ENCODE measurements at places on chromosomes 11 and 22.

- no peak for DNase-seq
Observed at GRCh38 chr11:113464416-113464815, 10.8 kb downstream of the DRD2 start.

GRCh38 chr11:45926001-45926401 is 3.5 kb downstream of the LARGE2 start:
- no peak for DNase-seq

- DNase-seq = no peak
Observed at GRCh38 chr11:125504580-125504979, 8.5 kb upstream of the FEZ1 start.

DNA sequence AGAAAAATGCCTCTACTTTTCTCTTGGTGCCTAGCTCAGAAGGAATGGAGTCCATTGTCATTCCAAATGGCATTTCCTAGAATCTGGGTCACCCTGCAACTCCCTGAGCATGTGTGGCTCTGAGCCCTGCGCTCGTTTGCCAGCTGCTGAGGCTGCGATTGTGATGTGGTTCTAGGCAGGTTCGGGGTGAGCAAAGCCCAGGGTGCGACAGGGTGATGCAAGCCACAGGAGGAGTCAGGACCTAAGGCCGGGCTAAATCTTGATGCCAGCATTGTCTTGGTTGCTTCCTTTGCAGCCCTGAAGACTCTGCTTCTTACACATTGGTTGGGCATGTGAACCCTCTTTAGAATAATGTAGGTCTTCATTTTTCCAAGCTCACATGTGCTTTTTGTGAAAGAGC is 131.0 kb downstream of the MORC2 start:
- no peak for DNase-seq

DNA sequence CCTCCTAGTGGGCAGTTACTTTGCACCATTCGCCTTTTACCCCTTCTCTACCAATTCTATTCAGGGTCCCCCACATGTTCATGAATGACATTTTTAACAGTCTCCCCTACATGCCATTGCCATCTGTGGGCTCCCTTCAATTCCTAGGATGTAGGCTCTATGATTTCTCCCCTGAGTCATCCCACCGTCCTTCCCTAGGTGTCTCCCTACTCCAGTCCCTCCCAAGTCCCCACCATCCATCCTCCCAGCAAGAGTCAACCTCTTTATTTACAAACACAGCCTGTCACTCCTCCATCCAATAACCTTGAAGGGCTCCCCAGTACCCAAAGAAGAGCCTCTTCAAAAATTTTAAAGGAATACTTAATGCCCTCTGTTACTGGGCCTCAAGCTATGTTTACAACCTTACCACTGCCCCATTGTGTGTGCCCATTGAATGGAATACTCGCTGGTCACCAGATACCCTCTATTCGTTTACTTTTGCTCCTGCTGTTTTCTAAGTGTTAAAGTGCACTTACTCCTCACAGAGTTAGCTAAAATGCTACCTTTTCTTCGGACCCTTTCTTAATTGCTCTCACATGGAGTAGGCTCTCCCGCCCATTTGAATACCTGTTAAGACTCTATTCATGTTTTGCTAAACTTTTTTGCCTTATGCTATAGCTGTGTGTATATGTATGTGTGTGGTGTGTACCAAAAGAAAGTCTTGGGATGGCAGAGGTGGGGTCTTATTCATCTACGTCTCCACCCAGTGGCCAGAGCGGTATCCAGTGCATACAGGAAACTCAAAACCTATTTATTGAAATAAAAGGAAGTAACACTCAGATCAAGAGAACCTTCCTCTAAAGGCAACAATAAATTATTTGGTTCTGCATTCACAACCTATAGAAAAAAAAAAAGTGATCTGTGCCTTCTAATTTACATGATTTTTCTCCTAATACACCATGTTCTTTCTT is 235.8 kb upstream of the CCDC90B start:
- peak; percentile 7 for DNase-seq

- DNase-seq = no peak
Observed at GRCh38 chr11:47333526-47333845, 19.0 kb downstream of the MYBPC3 start.

DNA sequence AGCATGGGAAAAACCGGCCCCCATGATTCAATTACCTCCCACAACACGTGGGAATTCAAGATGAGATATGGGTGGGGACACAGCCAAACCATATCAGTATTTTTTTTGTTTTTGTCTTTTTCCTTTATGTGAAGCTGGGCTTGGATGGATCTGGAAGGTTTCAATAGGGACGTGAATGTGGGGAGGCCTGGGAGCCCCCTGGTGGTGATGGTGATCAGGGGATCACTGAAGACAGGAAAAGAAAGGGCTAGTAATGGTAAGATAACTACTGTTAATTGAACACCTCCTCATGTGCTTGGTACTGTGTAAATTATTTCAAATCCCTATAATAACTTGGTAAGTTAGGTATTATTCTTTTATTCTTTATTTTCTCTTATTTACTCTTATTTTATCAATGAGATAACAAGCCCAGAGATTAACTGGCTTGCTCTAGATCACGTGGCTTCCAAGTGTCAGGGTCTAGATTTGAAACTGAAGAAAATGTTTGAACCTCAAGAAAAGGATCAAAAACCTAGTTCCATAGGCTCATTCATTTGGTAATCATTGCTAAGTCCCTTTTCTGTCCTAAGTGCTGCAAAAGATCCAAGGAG is 364.2 kb downstream of the TENM4 start:
- DNase-seq = peak; percentile 38

DNA sequence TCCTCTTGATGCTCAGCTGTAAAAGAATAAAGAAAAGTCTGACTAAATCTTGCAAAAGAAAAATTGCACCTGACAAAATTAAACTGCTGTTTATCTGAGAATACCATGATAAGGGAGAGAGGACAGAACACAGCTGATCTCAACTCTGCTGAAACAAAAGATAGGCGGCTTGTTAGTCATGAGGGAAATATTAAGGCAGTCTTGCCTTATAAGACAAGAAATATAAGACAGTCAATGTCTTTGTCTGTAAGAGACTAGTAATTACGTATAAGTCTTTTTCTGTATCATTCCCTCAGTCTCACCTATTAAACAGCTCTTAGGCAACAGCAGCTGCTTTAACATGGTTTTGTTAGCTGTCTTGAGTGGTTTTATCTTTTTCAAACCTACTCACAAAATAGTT is 296.6 kb downstream of the LUZP2 start:
- no peak for DNase-seq

- DNase-seq = no peak
Observed at GRCh38 chr22:42873356-42873755, 16.3 kb upstream of the ARFGAP3 start.

DNA sequence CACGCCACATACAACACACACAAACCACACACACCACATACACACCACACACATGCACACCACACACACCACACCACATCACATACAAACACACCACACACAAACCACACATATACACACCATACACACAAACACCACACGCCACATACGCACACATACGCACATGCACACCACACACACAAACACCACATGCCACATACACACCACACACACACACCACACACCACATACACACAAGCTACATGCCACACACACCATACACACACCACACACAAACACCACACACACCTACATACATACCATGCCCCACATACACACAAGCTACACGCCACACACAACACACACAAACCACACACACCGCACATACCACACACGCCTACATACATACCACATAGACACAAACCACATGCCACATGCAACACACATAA is 15.7 kb upstream of the TH start:
- no peak for DNase-seq

DNA sequence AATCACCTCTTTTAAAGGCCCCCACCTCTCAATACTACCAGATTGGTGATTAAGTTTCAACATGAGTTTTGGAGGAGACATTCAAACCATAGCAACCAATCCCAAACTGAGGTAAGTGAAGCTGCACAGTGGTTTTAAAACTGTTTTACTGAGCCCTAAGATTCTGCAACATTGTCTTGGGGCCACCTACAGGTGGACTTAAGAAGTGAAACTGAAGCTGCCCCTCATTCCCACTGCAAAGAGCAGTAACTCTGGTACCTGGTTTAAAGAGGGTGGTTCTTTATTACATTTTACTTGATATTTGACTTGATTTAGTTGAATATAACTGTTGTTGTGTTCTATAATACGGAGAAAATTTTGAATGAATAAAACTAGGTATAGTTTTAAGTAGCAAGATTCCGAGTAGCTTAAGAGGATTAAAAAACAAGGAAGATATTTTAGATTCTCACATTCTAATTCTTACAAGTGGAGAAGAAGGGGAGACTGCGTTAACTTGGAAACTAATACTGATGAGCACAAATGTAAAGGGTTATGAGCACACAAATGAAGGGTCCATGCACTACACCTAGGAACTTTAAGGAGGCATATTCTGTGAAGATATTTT is 26.7 kb downstream of the SYT9 start:
- DNase-seq = peak; percentile 24

DNA sequence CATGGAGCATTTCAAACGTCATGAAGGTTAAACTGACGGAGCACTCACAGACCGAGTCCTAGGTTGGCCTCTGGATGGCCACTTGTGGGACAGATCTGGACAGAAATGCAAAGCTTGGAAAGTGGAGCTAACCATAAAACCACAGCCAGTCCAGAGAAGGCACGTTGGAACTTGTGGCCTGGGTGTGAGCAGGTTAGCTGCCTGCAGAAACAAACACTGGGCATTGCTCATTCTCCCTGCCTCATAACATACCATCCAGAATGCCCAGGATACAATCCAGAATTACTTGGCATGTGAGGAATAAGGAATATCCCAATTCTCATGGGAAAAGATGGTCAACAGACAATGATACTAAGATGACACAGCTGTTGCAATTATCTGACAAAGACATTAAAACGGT is 1005.0 kb downstream of the TBC1D22A start:
- DNase-seq = no peak

DNA sequence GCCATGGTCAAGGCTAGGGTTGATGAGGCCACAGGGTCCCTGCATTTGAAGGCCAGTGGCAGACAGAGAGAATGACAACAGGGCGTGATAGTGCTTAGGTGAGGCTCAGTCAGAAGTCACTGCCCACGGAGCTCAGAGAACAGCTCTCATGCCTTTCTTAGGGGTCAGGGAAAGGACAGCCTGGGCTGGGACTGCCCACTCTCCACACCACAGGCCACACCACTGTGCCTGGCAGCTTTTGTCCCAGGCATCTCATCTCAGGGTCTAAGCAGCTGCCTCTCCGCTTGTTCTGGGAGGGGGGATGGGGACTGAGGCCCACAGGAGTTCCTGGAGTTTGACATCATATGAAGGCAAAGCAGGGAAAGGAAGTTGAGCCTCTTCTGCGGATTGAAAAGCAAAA is 150.2 kb upstream of the B3GAT1 start:
- DNase-seq = no peak

GRCh38 chr11:75240311-75241035 is at the start of gene TPBGL:
Gene TPBGL (plus strand): TSS chr11:75240774. CDS start chr11:75241050, 276 bp downstream.
- DNase-seq = peak; percentile 26

DNA sequence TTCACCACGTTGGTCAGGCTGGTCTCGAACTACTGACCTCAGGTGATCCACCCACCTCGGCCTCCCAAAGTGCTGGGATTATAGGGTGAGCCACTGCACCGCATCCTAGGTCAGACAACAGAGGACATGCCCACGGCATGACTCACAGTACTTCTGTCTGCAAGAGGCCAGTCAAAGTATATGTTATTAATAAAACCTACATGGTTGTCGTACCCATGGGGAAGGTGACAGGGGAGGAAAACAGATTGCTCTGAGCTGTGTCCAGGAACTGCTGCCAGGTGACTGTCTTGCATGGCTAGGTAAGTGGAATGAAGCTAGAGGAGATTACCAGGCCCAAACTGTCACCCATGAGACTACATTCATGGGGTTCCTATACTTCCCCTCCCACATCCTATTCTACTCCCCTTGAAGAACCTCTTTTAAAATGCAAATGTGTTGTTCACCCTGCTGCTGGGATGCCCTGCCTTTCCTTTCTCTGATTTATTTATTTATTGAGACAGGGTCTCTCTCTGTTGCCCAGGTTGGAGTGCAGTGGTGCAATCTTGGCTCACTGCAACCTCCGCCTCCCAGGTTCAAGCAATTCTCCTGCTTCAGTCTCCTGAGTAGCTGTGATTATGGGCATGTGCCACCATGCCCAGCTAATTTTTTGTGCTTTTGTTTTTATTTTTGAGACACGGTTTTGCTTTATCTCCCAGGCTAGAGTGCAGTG is 2.0 kb upstream of the NLRX1 start:
- DNase-seq = peak; percentile 70

DNA sequence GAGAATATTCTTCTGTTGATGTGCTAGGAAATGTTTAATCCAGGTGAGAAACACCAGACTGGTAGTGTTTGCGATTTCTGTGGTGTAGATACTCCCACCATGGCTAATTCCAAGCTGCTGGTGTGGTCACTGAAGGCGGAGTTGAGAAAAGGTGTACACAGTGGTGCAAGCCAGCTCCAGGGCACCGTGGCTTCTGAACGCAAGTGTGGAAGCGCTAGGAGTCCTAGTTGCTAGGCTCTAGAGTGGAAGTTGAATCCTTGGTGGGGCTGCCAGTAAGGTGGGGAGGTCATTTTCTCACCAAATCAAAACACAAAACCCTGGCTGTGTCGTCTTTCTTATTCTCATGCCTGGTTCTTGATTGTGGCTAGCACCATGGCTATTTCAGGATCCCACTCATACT is 61.6 kb downstream of the ZBTB16 start:
- DNase-seq = no peak

DNA sequence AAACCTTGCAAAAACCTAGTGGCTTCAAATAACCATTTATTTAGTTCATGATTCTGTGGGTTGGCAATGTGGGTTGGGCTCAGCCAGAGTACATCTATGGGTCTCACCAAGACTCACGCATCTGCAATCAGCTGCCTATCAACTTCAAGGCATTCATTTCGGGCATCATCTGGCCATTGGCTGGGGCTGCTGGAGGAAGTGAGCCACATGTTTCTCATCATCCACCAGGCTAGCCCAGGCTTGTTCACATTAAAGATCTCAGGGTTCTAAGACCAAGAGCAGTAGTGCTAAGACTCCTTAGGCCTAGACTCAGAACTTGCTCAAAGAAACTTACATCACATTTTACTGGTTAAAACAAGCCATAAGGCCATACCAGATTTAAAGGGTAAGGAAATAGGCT is 478.9 kb upstream of the ARHGAP42 start:
- DNase-seq = no peak

DNA sequence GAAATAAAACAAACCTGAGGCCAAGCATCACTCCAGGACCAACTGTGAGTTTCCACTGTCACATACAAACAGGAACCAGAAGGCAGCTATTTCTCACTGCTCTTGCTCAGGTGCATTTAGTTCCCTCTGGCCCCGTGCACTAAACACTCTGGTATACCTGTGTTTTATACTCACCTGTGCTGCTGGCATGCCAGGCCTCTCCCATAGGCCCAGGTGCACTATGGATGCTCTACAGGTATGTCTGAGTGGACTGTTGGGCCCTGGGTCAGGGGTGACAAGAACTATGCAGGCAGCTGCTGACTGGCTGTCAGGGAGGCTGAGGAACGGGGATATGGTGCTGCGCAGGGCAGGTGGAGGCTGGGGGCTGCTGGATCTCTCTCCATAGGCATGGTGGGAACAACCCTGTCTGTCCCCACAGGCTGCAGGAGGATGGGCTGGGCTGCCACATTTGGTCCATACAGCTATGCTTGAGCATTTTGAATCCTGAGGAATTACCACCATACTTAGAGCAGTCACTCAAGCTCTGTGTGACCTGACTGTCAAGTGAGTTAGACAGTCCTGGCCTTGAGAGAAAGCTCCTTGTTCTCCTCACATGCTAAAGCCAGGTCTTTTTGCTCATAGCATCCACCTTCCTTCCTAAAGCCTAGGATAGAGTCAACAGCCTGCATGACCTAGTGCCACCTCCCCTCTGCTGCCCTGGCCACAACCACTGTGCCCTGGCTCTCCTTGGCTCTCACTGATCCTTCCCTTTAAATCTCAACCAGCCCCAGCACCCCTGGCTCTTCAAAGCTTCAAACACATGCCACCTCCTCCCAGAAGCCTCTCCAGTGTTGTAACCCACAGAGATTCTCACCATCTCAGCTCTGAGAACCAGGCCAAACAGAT is 72.9 kb downstream of the C11orf58 start:
- DNase-seq = no peak

Measured in fibroblast of skin of back (primary cell).